ENCODE measurements at places on chromosomes 4 and X.

GRCh38 chrX:127879585-127879984 is 172.6 kb downstream of the ACTRT1 start:
- DNase-seq, result no peak

GRCh38 chrX:129724754-129725153 is 14.0 kb upstream of the XPNPEP2 start:
- no peak for DNase-seq

GRCh38 chrX:108306086-108306485 is 132.1 kb downstream of the COL4A6 start:
- DNase-seq, result no peak

- no peak for DNase-seq
Observed at GRCh38 chr4:135357091-135357490, 1155.5 kb upstream of the PABPC4L start.

- DNase-seq, result no peak
Observed at GRCh38 chrX:27915617-27916016, 65.6 kb downstream of the DCAF8L1 start.

DNA sequence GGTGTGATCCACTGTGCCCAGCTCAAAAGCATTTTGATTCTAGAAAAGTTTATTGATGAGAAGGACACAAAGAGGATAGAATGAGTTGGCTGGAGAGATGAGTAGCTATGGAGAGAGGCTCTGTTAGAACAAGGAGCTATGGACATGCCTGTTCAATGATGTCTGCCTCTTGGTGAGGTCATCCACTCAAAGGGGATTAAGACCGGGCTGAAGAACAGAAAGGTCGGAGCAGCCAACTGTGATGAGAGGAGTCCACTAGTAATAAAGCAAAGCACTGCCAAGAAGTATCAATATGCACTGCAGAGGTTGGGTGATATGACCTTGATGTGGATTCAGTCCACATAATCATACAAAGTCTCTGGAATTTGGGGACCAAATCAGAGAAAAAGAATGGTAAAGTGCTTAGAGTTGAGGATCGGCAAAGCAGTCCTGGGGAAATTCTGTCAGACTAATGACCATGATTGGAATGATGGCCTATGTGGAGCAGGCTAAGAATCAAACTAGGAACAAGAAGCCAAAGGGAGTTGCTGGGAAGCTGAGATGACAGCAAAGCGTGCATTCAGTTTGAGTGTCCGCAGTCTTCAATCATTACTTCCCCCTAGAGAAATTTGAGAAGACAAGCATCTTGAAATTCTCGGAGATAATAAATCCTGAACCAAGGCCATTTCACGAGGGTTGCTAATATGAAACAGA is 55.7 kb upstream of the MMAA start:
- no peak for DNase-seq

- DNase-seq, result no peak
Observed at GRCh38 chr4:22596409-22596808, 80.5 kb upstream of the ADGRA3 start.

- DNase-seq, result no peak
Observed at GRCh38 chr4:32440391-32440790, 1720.2 kb downstream of the PCDH7 start.

- DNase-seq, result no peak
Observed at GRCh38 chr4:68606240-68606639, 30.1 kb upstream of the UGT2B17 start.

DNA sequence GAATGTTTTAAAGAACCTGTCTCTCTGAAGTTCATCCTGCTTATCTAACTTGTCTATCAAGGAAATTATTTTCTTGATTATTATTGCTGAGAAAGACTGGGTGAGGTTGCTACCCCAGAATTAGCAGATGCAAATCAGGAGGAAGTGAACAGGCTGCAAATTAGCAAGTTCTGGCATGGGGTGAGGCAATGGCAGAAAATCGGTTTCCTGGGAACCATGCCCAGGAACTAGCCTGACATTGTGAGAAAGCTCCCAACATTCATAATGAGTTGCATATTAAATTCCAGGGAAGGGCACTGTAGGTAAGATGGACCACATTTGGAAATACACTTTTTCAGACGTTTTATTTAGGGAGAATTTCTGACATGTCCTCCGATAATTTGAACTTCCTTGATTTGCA is 11.6 kb downstream of the ARSF start:
- no peak for DNase-seq

DNA sequence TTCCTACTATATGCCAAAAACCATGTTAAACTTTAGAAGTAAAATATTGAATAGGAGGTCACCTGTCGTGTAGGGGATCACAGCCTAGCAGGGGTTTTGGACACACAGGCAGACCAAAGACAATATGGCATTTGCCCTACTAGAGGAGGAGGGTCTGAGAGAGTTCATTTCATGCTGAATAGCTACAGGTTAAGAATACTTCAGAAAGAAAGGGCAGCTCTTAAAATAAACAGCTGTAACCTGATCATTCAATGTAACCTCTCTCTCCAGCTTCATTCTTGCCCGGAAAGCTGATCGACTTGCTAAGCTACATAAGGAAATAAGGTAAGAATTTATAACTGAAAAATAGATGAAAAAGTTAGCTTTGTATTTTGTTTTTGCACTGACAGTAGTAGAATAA is 79.9 kb downstream of the MAOA start:
- no peak for DNase-seq

DNA sequence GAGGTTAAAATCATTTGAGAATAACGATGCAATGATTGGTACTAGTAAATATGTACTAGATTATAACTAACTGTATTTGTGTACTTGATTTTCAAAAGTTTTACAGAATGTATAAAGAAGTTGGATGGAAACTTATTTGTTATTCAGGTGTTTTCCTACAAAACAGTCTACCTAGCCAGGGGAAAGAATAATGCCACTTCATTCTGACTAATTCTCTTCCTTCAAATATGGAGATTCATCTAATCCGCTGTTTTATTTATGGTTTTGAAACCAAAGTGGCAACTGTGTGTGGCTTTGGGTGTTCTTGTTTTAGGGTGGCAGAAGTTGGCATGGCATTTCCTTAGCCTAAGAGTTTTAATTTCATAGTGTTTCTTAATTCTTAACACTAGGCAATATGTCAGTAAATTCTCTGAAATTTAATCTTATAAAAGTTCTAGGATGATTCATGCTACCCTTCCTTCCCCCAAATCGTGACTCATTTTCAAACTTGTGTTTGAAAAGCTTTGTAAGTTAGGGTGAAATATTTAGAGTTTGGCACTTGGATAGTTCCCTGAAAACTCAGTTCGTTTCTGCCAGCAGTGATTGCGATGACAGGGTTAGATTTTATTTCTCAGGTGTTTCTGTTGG is 62.6 kb downstream of the DCLK2 start:
- DNase-seq, result no peak

GRCh38 chr4:76781698-76782595 is 116.0 kb downstream of the SOWAHB start:
- peak; percentile 81 for DNase-seq

DNA sequence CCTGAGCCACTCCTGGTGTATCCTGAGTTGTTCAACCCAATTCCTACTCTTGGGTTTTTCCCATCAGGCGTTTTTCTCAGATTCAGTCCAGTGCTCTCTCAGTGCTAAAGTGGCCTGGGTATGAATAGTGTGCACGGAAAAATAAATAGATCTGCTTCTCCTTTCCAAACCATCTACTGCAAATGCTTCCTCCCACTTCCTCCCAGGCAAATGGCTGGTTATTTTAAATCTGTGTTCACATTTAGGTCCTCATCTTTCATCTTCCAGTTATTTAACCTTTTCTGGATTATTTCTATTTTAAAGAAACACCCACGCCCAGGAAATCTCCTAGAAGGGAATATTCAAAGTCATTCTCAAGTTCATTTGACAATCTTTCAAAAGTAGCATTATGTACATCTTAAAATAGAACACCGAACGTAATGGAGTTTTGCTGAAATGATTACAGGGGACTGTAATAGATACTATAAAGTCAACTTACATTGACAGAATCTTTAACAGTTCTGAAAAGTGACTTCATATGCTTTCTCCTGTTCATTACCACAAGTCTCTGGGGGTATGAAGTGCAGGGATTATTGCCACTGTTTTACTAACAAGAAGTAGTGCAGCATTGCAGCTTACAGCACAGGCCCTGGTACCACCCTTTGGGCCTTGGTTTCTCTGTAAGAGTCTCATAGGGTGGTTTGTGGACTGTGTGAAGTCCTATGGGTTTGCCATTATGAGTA is 66.3 kb downstream of the MED28 start:
- DNase-seq, result no peak

DNA sequence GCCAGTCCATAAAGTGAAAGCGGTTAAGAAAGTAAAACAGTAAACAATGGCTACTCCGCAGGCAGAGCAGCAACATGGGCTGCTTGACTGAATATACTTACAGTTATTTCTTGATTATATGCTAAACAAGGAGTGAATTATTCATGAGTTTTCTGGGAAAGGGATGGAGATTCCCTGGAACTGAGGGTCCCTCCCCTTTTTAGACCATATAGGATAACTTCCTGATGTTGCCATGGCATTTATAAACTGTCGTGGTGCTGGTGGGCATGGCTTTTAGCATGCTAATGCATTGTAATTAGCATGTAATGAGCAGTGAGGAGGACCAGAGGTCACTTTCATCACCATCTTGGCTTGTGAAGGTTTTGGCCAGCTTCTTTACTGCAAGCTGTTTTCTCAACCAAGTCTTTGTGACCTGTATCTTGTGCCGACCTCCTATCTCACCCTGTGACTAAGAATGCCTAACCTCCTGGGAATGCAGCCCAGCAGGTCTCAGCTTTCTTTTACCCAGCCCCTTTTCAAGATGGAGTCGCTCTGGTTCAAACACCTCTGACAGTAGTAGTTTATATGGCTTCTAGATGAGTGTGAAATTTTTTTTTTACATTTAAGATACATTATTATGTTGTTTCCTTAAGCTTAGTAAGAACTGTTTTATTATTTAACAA is 514.8 kb upstream of the TENM3 start:
- no peak for DNase-seq

- DNase-seq, result peak; percentile 55
Observed at GRCh38 chrX:19887911-19888879, 795 bp upstream of the SH3KBP1 start.

GRCh38 chr4:6550821-6551220 is 24.2 kb upstream of the MAN2B2 start:
- DNase-seq, result no peak

GRCh38 chr4:143156853-143157252 is 27.9 kb upstream of the USP38 start:
- no peak for DNase-seq

- no peak for DNase-seq
Observed at GRCh38 chrX:50704360-50704759, 109.6 kb downstream of the SHROOM4 start.

DNA sequence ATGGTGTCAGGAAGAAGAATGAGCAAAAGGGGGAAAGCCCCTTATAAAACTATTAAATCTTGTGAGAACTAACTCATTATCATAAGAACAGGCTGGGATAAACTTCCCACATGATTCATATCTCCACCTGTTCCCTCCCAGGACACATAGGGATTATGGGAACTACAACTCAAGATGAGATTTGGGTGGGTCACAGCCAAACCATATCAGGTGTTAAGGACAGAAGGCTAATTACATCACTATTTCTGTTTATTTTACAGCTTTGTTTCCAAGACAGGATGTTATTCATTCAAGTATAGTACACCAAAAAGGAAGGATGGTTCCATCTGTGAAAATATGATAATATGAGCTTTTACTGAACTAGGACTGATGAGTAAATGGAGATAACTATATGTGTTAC is 63.7 kb upstream of the ARSJ start:
- no peak for DNase-seq

GRCh38 chr4:185514182-185514697 is 21.1 kb downstream of the PDLIM3 start:
- DNase-seq, result no peak

DNA sequence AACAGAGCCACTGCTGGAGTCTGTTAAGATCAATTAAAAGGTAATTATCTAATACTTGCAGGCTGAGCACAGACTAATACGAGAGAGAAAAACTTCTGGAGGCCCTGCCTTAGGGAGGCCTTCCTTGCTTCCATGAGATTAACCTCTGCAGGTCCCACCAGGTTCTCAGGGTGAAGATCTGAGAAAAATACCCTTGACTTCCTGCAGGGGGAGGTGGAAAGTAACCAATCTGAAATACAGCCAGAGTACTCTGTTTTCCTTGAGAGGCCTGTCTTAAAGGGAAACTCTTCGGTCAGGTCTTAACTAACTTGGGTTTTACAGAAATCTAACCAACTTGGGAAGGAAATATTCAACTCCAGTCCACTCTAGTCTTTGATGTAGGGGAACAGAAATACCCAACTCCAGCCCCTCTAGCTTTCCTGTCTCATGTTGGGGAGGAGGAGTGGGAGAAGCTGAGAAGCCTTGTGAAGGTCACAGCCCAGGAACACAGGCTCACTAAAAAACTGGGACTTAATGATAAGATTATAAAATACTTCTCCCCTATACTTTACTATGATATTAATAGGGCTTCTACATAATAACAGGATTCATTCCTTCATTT is 77.1 kb downstream of the TBCK start:
- no peak for DNase-seq

- no peak for DNase-seq
Observed at GRCh38 chr4:87228262-87228860, 7.9 kb upstream of the KLHL8 start.

DNA sequence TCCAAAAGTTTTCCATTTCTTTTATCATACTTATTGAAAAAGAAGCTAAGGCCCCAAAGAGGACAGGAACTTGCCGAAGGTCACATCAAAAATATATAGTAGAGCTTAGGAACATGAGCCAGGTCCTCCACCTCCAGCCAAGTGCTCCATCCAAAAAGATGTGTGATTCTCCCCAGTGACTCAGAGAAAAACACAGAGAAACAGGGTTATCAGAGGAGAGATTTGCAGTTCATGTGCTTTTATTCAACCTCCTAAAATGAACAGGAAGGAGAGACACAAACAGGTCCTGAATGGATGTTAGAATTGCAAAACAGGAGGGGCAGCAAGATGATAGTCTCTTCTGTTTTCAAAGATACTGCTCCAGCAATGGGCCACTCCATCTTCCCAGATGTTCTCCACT is 19.6 kb upstream of the FGF16 start:
- DNase-seq, result no peak

GRCh38 chr4:8523175-8523574 is 57.0 kb upstream of the GPR78 start:
- DNase-seq, result no peak

DNA sequence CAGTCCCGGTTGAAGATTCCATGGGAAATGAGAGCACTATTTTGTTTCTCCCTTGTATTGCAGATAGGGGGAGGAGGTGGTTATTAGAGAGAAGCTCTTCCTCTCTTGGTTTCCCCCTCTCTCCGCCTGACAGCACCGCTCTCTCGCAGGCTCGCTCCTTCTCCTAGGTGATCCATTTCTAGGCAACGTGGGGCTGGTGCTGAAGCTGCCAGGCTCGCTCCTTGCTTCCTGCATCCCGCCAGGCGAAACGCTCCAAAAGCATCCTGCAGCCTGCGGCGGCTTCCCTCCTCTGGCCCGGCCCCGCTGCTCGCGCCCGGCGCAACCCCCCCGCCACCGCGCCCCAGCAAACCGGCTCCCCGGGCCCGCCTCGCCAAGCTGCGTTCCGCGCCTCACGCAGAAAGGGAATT is at the start of gene GRID2:
TSS of gene GRID2 (plus strand) at position 346 of the 407 bp plus-strand sequence.
- DNase-seq, result no peak

- DNase-seq, result peak; percentile 21
Observed at GRCh38 chr4:120481756-120482155, 415.1 kb upstream of the MAD2L1 start.

Data from fibroblast of skin of left biceps (primary cell).